H9 (cell line): ENCODE measurements at places on chromosomes 2 and 18. TPM values are rescaled to one million over a fixed set of nuclear protein-coding genes. Genes with fewer than 3 reads are reported as not detected.
A peak's percentile ranks its signal among the peaks of the same experiment; 100 is the strongest.

DNA sequence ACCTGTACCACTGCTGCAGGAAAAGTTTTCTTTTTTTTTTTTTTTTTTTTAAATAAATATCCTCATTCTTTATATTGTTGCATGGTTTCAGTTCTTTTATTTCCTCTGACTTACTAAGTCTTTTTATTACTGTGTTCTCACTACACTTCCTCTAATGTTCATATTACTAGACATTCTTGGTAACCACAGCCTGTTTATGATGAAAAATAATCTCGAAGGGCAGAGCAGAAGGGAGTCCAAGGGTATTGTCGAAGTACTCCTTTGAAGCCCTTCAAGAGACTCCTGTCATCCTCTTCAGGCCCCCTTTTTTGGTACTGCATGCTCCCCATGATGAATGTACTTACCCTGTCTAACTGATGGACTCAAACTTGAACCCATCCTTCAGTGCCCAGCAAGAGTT lies 61.2 kb downstream of the RND3 start:
- no peak for DNase-seq

DNA sequence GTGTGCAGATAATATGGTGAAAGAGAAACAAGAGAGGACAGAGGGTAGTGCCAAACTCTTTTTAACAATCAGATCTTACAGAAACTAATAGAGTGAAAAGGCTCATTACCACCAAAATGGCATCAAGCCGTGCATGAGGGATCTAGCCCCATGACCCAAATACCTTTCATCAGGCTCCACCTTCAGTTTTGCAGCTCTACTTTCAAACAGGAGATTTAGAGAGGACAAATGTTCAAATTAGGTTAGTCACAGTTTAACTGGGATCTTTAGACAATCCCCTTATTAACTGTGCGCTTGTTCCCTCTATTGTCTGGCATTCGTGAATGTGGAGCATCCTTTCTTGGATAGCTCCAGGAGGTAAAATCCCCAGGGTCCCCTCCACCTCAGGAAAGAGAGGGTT lies 1209.3 kb upstream of the CHAC2 start:
- no peak for DNase-seq

GRCh38 chr2:74436848-74437695 lies 4.7 kb downstream of the RTKN start:
- peak; percentile 55 for DNase-seq

GRCh38 chr2:225995796-225996461 lies 596.4 kb downstream of the NYAP2 start:
- DNase-seq: no peak

The TNS1 gene
- 3.2 and 3.4 TPM in 2 replicates for total RNA-seq

- no peak for DNase-seq
Observed at GRCh38 chr2:161992531-161992930, 81.5 kb downstream of the DPP4 start.

DNA sequence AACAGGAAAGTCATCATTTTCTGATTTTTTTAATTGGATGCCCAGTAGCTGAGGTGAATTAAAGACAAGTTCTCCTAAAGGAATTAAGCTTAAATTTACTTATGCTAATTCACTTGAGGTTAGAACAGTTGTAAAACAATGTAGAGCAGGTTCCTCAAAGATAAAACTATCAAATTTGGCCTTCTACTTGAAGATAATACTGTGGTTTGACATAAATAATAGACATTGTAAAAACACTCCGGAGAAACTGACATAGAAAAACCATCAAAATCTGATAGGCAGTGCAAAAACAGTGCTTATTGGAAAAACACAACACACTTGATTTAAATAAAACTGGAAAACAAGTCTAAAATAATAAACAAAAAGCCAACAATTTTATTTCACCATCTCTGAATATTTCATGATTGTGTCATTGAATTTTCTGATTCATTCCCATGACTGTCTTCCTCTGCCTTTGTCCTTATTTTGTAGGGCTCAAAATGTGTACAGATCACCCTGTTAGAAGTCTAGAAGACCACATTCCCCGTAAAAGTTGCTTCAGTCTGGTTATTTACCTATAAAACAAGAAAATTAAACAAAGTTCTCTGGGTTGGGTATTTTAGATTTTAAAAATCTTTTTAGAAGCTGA lies 28.3 kb upstream of the SLC40A1 start:
- no peak for DNase-seq

The UGT1A8 gene
- total RNA-seq: not detected in 2 replicates

GRCh38 chr2:124025891-124026434 lies 876 bp downstream of the CNTNAP5 start:
- DNase-seq: no peak

DNA sequence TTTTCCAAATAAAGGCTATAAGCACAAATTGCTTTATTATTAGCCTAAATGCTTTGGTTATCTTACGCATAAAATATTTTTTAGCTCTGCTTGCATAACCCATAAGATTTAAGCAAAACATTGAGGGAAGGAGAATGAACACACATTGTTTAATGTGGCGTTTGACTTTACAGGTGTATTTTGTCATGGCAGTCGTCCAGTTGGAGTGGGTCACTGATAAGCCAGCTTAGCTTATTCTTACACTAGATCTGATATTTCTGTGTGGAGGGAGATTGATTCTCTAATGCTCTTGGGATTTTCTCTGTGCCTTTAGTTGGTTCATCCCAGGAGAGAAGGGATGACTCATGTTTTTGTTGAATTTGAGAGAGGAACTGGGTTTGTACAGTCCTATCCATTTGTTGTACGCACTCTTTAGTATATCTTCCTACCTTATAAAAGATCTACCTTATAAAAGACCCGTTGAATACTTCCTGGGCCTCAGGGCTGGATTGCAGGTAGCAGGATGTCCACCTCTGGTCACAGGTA lies 47.5 kb upstream of the ACYP2 start:
- DNase-seq: no peak

GRCh38 chr2:215697003-215697402 lies 261.1 kb upstream of the FN1 start:
- no peak for DNase-seq

DNA sequence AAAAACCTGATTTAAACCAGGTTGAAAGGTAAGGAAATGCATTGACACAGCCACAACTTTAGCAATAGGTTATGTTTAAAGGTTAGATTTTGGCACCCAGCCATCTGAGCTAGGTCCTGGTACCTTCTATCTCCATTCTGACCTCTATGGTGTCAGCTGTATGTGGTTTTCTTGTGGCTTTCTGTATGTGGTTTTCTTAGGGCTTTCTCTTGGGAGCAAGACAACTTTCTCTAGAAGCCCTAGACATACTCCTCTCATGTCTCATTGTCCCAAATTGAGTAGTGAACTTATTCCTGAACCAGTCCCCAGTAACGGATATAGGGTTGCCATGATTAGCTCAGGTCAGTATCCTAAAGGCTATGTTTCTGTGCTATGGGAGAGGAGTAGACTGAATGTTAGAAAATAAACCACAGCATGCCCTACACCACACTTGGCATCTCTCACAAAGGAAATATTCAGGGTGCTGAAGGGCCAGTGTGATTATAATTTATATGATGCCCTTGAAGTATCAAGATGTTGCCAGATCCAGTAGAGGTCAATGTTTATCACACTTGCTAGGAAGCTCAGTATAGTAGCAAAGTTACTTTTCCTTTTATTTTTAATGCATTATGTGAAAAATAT lies 176.1 kb downstream of the CAPN13 start:
- no peak for DNase-seq

GRCh38 chr2:168222088-168222487 lies 25.3 kb downstream of the STK39 start:
- DNase-seq: no peak

The LIMS4 gene
- total RNA-seq: 0.55 and 0.70 TPM in 2 replicates

DNA sequence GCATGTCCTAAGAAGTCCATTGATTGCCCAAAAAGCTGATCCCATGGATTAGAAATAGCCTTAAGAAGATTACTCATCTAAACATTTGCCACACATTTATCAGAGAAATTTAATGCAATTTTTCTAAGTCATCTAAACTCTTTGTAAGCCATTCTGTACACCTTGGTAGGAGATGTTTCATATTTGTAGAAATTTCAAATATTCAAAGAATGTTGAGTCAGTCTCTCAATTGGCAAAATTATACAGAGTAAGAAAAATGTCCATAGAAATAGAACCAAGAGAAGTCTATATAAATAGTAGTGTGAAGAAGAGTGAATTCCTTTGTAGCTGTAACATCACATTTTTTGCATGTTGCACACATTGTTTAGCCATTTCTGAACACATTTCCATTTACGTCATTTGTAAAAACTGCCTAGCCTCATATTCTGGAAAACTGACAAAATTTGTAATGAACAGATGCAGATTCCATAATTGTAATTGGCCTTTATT lies 128.6 kb downstream of the MSTN start:
- DNase-seq: no peak

- DNase-seq: peak; percentile 28
Observed at GRCh38 chr2:140695155-140695554, 1435.7 kb downstream of the LRP1B start.

GRCh38 chr2:605674-606608 lies 71.3 kb downstream of the TMEM18 start:
- peak; percentile 23 for DNase-seq

DNA sequence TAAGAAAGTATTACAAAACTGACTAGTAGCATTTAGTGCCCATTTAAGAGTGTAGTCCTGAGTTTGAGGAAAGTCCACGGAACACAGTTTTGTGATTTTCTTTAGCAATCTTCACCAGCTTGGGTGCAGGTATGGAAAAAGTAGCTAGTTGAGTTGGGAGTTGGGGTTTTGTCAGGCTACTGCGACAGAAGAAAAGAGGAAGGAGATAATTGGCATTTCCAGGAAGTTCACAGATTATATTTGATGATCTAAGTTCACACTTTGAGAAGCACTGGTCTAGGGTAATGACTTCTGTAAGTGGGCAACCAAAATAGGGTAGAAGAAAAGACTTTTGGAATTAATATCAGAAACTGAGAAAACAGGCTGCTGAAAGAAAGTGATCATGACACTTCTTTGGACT lies 52.1 kb downstream of the VIL1 start:
- DNase-seq: no peak

The MROH2A gene
- total RNA-seq: not detected in 2 replicates

DNA sequence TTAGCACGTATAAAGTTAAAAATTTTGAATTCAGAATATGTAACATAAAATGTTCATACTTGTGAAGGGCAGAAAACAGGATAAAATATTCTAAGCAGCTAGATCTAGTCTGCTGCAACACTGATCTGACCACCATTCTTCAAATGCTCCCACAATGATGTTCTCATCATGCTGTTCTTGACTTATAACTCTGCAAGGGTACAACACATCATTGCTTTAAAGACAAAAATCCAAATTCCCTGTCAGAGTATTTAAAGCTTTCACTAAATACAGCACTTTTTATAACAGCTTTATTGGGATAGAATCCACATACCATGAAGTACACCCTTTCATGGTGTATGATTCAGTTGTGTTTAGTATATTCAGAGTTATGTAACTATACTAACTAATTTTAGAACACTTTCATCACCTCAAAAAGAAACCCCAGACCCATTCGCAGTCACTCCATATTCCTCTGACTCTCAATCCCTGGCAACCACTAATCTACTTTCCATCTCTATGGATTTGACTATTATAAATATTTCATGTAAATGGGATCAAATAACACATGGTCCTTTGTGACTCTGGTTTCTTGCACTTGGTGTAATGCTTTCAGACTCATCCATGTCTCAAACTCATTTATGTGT lies 56.4 kb downstream of the MAP4K3 start:
- DNase-seq: no peak

- no peak for DNase-seq
Observed at GRCh38 chr2:168526641-168527040, 70.6 kb downstream of the CERS6 start.

The DUSP2 gene
- total RNA-seq: 13.5 and 14.9 TPM in 2 replicates

The LOXL3 gene
- total RNA-seq: 29.0 and 29.8 TPM in 2 replicates

- no peak for DNase-seq
Observed at GRCh38 chr2:73640511-73640911, 1.7 kb downstream of the NAT8 start.

DNA sequence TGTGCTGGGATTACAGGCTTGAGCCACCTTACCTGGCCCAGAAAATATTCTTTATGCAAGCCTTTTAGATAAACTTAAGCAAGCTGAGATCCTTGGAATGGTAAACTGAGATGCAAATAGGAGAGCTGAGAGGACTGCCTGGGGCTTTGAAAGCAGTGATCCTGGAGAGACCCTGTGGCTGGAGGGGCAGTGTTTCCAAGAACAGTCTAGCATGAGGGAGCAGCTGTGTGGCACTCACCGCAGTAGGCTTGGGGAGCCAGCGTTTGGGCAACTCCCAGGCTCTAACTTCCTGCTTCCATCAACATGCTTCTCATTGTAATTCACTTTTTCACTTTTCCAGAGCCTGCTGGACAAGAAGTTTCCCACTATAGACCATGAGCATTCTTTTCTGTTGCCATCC lies 144.1 kb upstream of the CELF4 start:
- DNase-seq: no peak

- DNase-seq: no peak
Observed at GRCh38 chr18:2978661-2979106, 34.3 kb downstream of the LPIN2 start.

DNA sequence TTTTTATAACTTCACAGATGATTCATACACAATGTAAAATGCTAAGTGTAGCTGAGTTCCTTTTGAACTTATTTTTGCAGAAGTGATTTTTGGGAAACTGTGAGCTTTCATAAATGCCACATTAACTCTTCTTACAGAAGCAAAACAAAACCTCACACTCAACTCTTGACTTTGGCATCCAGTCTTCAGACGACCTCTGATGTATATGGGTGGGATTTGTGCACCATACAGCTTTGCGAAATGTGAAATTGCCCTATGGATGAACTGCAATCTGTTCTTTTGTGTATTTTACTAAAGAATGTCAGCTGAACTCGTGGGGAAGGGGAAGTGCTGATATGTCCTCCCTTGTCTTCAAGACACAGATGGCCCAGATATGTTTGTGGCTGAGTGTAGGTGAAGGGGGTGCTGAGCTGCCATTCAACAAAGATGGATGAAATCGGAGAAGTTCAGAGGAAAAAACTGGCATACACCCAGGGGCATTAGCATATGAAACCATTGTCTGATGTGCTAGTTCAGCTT lies 218.3 kb downstream of the PTGR3 start:
- DNase-seq: no peak

The ABCG8 gene
- not detected in 2 replicates for total RNA-seq

DNA sequence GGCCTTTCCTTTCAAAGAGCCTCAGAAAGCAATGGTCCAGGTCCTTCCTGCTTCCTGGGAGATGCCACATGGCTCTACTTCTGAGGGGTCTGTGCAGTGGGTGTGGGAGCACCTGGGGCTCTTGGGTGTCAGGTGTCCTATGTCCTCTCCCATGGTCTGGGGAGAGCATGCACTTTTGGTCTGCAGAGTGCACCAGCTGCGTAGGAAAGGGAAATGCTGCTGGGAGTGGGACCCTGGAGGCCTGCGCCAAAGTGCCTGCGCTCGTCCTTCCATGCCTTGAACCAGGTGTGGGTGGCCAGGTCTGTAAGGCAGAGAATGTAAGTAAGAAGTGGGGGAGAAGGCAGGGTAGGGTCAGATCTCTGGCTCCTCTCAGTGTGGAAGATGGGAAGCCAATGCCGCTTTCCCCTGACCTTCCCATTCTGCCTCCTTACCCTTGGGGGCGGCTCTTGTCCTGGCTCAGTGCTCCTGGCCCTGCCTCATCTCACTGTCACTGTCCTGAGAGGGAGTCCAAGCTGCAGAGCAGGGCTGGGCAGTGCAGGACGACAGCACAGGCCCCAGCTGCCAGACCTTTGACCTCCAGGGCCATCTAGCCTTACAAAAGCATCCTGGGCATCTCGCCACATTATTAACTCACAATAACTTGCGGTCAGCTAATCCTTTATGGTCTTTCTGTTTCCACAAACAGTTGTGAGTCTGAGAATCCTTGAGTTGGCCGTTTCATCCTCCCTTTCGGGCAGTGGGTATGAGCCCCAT lies 6.6 kb upstream of the PROM2 start:
- DNase-seq: peak; percentile 12
